Suprapubic skin (tissue), 4 donors: ENCODE measurements at places on chromosomes 6 and 20.

DNA sequence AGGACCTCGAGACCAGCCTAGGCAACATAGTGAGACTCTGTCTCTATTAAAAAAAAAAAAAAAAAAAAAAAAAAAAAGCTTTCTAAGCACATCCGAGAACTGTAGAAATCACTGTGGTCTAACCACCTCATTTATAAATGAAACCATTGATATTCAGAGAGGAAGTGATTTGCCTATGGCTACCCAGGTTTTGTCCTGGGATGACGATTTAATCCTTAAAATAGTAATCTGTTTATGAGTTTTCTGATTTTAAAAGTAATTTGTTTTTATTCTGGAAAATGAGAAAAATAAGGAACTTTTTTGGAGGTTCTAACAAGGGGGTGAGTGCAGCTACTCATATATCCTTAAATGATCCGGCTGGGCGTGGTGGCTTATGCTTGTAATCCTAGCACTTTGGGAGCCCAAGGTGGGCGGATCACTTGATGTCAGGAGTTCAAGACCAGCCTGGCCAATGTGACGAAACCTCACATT, 6.5 kb upstream of the BTN3A2 start:
- no peaks in the 10 kb centered on the region for H3K36me3 ChIP-seq
- no peak for DNase-seq
- H3K4me3 ChIP-seq = no peak overlapping the region

DNA sequence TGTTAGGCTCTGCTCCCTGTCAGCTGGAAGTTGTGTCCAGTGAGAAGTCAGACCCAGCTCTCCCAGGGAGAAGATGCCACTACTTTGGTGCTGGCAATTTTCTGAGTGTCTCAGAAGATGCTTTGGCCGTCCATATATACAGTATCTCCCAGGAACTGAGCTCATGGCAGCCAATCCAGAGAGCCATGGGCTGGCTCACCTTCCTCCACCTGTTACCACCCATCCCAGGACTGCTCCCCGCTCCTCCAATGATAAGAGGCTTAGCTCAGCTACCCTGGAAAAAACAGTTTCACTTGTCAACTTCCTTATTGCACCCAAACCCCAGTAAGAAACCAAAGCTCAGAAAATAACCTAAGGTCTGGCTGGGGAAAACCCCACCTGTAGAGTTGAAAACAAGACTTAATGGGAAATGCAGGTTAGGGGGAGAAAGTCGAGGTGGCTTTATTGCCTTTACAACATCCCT, at the start of gene BNIP5:
Gene BNIP5, minus strand, starts transcription at position 110 of the 463 bp plus-strand sequence. CDS start 6,198 bp downstream, outside the sequence.
- DNase-seq = no peak
- no peak within 1 kb of the TSS for H3K4me3 ChIP-seq
- H3K4me1 ChIP-seq = peaks cover 22% of the 10 kb centered on the region
- H3K27ac ChIP-seq = no peak within 1 kb of the TSS
- peaks cover 15% of the 10 kb centered on the region for H3K27me3 ChIP-seq

GRCh38 chr20:44074252-44075151, 112.5 kb downstream of the JPH2 start:
- peaks cover 29% of the 10 kb centered on the region for H3K27me3 ChIP-seq
- DNase-seq = no peak
- no peaks in the 10 kb centered on the region for H3K4me1 ChIP-seq

GRCh38 chr6:118981884-118982574, 47.1 kb upstream of the MCM9 start:
- H3K27ac ChIP-seq = no peak overlapping the region
- H3K4me3 ChIP-seq = no peak overlapping the region
- no peaks in the 10 kb centered on the region for H3K4me1 ChIP-seq
- no peaks in the 10 kb centered on the region for H3K27me3 ChIP-seq

- H3K27ac ChIP-seq = no peak overlapping the region
- H3K4me3 ChIP-seq = no peak overlapping the region
- no peaks in the 10 kb centered on the region for H3K36me3 ChIP-seq
- no peak for DNase-seq
- H3K4me1 ChIP-seq = no peaks in the 10 kb centered on the region
- H3K27me3 ChIP-seq = no peaks in the 10 kb centered on the region
Observed at GRCh38 chr20:58196402-58197184, 31.9 kb downstream of the ANKRD60 start.

GRCh38 chr6:113625850-113626249, 231.3 kb upstream of the MARCKS start:
- H3K4me1 ChIP-seq = peaks cover 18% of the 10 kb centered on the region
- H3K27me3 ChIP-seq = no peaks in the 10 kb centered on the region
- no peak overlapping the region for H3K4me3 ChIP-seq
- H3K27ac ChIP-seq = no peak overlapping the region
- no peak for DNase-seq

DNA sequence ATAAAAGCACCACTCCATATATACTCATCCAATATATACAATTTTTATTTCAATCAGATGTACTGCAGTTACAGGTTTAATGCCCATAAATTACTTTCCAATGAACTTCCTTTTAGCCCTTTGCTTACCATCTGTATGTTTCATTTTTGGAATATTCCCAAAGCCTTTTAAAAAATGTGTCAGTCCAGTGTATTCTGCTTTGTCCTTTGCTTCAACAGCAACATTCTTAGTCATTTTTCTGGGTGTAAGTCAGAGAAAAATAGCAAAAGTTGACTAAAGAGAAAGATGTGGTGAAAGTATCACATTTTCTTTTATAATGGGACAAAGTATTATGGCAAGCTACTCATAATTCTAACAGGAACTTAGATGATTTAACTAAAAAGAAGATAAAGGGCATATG, 15.2 kb downstream of the DSE start:
- no peak for DNase-seq
- H3K4me3 ChIP-seq = no peak overlapping the region
- no peaks in the 10 kb centered on the region for H3K36me3 ChIP-seq

GRCh38 chr6:102641426-102641825, 1247.9 kb downstream of the GRIK2 start:
- H3K27ac ChIP-seq = no peak overlapping the region
- no peak for DNase-seq
- H3K4me1 ChIP-seq = no peaks in the 10 kb centered on the region
- no peaks in the 10 kb centered on the region for H3K36me3 ChIP-seq

DNA sequence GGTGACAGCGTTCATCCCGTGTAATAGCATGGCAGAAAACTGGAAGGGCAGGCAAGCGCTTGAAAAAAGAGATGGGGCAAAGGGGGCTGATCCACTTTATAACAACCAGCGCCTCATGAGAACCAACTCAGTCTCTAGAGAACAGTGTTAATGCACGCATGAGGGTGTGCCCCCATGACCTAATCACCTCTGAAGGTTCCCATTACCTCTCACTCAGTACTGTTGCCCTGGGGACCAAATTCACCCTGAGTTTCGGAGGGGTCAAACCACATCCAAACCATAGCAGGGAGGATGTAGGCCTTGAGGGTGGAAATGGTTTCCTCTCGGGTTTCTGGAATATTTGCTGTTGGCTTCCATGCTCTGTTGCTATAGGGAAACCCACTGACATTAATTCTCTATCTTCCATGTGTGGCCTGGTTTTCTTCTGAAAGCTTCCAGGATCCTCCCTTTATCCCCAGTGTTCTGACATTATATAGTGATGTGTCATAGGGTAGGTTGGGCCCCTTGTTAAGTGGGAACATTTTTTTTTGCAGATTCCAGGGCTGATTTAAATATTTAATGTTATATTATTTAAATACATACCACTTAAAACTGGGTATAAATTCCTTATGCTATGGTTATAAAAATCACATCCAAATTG, 65.2 kb downstream of the PPP1R14C start:
- H3K27ac ChIP-seq = no peak overlapping the region
- no peaks in the 10 kb centered on the region for H3K27me3 ChIP-seq
- DNase-seq = no peak
- H3K4me3 ChIP-seq = no peak overlapping the region
- peaks cover 16% of the 10 kb centered on the region for H3K4me1 ChIP-seq
- H3K36me3 ChIP-seq = no peaks in the 10 kb centered on the region

DNA sequence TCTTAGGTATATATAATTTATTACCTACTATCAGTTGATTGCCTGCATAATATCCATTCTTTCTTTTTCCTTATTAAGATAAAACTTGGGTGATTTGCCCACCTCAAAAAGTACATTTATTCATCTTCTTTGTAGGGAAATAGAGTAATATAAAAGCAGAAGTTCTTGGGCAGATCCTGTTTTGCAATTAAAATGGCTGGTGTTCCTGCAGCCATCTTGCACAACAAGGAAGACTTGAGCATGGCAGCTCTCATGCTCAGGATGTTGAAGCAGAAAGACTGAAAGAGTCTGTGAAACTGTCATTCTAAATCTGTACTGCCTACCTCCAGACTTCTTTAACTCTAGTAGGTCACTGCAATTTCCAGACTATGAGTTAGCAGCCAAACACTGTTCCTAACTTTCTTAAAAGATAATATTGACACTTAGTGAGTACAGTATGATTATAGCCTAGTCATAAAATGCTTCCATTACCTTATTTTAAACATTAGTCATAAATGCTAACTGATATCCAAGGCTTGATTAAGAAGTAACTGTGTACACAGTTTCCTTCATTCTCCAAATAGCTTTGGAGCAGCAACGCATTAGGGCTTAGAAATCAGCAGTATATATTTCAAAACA, 24.6 kb upstream of the HTR1B start:
- H3K27me3 ChIP-seq = no peaks in the 10 kb centered on the region
- H3K27ac ChIP-seq = no peak overlapping the region
- no peaks in the 10 kb centered on the region for H3K4me1 ChIP-seq

GRCh38 chr20:20549704-20550103, 162.7 kb downstream of the RALGAPA2 start:
- H3K36me3 ChIP-seq = peaks cover 9% of the 10 kb centered on the region
- peak overlapping the region; percentile 88 for H3K27ac ChIP-seq
- H3K4me3 ChIP-seq = no peak overlapping the region
- no peak for DNase-seq

DNA sequence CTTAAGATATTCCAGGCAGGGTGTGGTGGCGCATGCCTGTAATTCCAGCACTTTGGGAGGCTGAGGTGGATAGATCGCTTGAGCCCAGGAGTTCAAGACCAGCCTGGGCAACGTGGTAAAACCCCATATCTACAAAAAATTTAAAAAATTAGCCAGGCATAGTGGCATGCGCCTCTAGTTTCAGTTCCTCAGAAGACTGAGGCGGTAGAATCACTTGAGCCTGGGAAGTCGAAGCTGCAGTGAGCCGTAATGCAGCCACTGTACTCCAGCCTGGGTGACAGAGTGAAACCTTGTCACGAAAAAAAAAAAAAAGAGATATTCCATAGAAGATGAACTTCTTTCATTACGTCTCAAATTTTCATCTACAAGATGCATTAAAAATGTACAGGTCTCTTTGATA, 46.7 kb upstream of the ISM1 start:
- DNase-seq = no peak
- H3K36me3 ChIP-seq = no peaks in the 10 kb centered on the region
- no peak overlapping the region for H3K27ac ChIP-seq
- no peaks in the 10 kb centered on the region for H3K27me3 ChIP-seq
- no peaks in the 10 kb centered on the region for H3K4me1 ChIP-seq

DNA sequence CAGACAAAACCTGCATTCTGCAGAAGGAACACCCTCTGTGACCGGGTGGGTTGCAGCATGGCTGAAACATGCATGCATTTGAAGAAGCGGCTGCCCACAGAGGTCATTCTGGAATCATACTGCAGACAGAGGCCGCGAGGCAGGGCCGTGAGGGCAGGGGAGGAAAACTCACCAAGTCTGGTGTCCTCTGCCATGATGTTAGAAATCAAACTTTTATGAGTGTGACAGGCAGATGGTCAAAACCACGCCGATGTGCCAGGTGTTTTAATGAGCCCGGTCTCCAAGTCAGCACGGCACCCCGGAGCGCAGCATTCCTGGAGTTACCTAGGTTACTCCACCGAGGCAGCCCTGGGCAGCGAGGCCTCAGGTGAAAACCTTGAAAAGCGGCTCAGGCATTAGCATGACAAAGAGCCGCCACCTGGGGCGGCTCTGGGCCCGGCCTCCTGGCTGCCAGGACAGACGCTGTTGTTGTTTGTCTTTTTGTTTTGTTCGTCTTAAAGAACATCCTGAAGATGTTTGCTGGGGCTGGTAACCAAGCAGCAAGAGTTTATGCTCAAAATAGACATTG, 255.6 kb downstream of the ERMARD start:
- peaks cover 4% of the 10 kb centered on the region for H3K27me3 ChIP-seq
- H3K4me3 ChIP-seq = no peak overlapping the region
- DNase-seq = no peak
- no peaks in the 10 kb centered on the region for H3K36me3 ChIP-seq

GRCh38 chr6:144162977-144163376, 12.7 kb downstream of the STX11 start:
- DNase-seq = no peak
- H3K4me3 ChIP-seq = no peak overlapping the region
- peaks cover 8% of the 10 kb centered on the region for H3K4me1 ChIP-seq
- H3K27me3 ChIP-seq = no peaks in the 10 kb centered on the region

GRCh38 chr20:63047267-63047666, 40.5 kb upstream of the BHLHE23 start:
- no peaks in the 10 kb centered on the region for H3K36me3 ChIP-seq
- no peaks in the 10 kb centered on the region for H3K4me1 ChIP-seq
- DNase-seq = no peak
- H3K27ac ChIP-seq = no peak overlapping the region
- no peak overlapping the region for H3K4me3 ChIP-seq
- peaks cover 81% of the 10 kb centered on the region for H3K27me3 ChIP-seq

- H3K4me1 ChIP-seq = no peaks in the 10 kb centered on the region
- H3K27me3 ChIP-seq = no peaks in the 10 kb centered on the region
- peak; percentile 26 for DNase-seq
- H3K27ac ChIP-seq = no peak overlapping the region
Observed at GRCh38 chr20:17786221-17786718, 86.5 kb downstream of the BANF2 start.

DNA sequence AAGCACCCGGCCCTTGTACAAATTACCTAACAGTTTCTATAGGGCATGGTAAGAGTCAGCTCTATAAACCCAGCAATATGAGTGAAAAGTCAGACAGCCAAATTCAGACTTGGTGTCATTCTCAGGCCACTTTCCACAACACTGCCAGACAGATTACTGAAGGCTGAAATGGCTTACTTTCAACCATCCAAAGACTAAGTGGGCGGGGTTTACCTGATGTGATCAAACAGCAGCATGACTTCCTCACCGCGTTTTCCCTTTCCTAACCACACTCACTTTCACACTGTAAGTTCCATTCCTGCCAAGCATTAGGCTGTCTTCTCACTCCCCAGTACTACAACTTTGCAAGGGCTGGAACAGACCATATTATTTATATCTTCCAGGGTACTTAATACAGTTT, 85.9 kb downstream of the SMLR1 start:
- no peaks in the 10 kb centered on the region for H3K36me3 ChIP-seq
- H3K27ac ChIP-seq = no peak overlapping the region
- H3K4me3 ChIP-seq = no peak overlapping the region
- peaks cover 7% of the 10 kb centered on the region for H3K4me1 ChIP-seq
- no peaks in the 10 kb centered on the region for H3K27me3 ChIP-seq
- DNase-seq = no peak

- peak overlapping the region; percentile 80 for H3K27ac ChIP-seq
- peaks cover 45% of the 10 kb centered on the region for H3K27me3 ChIP-seq
- H3K4me3 ChIP-seq = peak overlapping the region; percentile 61
- no peak for DNase-seq
- no peaks in the 10 kb centered on the region for H3K36me3 ChIP-seq
Observed at GRCh38 chr20:46893877-46894578, 615 bp upstream of the EYA2 start.
